ENCODE measurements at places on chromosomes 16 and 17.

DNA sequence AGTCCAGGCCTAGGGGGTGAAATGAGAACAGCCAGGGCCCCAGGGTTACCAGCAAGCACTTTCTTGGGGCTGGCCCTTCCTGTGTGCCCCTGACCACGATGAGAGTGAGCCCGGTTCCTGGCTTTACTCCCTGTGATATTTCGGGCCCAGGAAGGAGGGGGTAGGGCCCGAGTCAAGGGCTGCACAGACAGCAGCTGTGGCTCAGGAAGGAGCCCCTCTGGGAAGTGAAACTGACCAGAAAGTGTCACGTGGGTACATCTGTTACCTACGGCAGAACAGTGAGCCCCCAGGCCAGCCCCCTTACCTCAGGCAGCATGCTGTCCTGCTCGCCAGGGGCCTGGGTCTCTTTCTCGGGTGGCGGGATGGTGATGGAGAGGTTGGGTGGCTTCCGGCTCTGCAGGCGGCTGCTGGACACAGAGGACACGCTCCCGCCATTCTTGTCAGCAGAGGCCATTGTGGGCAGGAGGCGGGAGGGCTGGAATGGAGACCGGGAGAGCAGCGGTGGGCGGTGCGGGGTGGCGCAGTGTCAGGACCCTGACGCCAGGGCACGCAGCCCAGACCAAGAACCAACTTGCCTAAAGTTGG lies 13.8 kb downstream of the AANAT start:
- no peak for DNase-seq

DNA sequence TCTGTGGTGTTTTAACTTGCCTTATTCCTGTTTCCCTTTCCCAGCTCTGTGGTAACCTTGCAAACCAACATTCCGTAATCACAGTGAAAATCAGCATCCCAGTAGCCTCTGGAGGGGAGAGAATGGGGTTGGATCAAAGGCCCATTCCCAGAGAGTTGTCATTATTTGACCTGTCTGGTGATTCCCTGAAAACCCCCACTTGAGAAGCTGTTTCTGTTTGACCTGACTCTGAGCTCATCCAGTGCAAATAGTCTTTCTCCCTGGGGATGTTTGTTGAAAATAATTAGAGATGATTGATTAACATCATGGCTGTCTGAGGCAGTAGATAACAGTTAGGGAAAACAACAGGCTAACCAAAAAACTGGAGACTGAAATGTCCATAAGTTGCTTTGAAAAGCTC lies 3.0 kb downstream of the CACNG1 start:
- DNase-seq = no peak

DNA sequence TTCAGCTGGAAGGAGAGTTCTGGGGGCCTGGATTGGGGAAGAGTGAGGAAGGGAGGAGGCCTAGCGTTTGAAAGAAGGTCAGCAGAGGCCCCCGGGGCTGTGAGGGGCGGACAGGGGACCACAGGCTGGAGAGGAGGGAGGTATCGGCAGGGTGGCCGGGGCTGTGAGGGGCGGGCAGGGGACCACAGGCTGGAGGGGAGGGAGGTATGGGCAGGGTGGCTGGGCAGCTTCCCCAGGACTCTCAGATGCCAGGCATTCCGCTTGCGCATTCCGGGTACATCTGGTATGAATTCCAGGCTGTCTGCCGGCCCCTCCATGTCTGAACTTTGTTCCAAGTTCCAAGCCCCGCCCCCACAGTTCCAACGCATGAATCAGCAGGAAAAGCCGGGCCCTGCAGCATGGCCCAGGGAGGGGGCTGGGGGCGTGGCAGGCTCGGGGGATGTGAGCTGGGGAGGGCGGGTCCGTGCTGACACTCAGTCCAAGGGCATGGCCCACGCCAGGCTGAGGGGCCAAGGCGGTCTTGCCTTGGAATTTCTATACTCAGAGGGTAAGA lies 4.3 kb upstream of the TLCD2 start:
- no peak for DNase-seq

DNA sequence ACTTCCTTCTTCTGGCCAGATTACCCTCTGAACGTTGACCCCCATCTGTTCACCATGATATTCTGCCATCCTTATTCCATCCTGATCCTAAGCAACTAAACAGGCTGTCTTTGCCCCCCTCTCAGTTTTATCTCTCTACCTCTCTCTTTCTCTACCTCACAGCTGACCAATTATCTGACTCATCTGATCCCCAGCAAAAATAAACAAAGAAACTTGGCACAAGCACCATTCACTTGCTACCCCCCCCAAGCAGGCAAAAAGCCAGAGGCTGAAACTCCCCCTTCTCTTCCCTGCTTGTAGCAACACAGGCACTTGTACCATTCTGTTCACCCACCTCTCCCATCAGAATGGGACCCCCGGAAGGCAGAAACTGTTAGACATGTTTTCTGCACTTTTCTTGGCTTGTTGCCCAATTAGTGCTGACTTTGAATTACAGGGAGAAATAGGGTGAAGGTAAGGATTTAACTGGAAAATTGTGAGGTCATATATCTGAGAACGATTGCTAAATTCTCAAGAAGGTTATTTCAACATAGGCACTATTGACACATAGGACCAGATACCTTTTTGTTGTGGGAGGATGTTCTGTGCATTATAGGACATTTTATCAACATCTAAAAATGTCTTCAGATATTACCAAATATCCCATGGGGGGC lies 163.2 kb downstream of the TOX3 start:
- no peak for DNase-seq

- DNase-seq = no peak
Observed at GRCh38 chr16:27322858-27323780, 9.3 kb downstream of the IL4R start.

GRCh38 chr17:21330436-21331160 lies 45.6 kb upstream of the KCNJ12 start:
- DNase-seq = no peak

DNA sequence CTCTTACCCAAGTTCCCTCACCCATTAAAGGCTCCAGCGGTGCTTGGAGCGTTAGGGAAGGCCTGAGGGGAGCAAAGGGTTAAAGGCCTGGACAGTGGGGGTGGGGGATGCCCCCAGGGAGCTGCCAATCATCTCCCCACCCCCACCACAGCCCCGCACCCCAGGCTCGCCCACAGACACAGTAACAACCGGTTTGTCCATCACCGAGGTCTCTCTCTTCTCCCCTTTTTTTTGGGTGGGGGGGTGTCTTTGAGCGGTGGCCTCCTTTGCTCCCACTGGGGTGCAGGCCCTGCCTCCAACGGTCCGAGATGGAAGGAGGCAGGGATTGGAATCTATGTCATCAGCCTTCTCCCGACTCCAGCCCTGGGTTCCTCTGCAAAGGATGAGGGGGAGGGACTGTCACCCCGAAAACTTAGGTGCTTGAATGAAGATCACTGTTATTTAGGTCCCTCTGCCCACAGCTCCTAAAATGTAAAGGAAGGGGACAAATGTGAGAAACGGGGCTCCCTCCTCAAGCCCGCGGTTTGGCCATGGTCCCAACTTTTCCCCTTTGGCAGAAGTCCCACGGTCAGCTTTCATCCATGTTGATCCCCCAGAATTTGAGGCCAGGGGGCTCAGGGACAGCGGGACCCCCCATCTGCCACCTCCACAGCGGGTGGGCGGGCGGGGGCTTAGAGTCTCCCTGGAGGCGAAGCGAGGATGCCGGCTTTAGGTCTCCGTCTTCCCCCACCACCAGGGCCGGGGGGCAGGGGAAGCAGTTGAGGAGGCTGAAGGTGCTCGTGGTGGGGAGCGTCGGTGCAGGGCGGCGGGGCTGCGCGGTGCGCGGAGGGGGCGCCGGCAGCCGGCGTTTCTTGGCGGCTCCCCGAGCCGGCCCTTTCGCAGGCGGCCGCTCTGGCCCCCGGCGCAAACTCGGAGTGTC lies 1.7 kb downstream of the EPOP start:
- DNase-seq = no peak

- no peak for DNase-seq
Observed at GRCh38 chr16:48629531-48629930, 19.6 kb upstream of the N4BP1 start.

DNA sequence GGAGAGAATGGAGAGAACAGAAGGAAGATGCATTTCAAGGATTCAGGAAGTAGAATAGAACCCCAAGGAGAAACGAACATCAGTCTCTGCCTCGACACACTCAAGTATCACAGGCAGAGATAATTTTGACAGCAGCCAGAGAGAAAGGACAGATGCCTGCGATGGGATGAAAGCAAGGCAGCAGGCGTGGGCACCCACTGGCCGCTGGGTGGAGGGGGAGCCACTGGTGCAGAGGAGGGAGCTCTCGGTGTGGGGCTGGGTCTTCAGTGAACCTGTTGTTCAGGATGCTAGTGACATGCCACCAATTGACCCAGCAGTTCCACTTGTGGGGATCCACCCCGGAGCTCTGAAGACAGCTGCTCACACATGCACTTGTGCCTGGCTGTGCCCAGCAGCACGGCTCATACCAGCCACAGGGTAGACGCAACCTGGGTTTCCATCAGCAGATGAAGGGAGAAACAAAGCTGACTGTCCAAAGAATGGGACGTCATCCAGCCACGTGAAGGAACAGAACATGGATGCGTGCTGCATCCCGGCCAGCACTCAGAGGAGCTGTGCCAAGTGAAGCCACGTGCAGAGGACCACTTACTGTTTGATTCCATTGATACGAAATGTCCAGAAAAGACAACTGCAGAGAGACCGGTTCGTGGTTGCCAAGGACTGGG lies 127.0 kb downstream of the BANP start:
- DNase-seq = no peak

GRCh38 chr17:44533533-44534246 lies 23.6 kb upstream of the FZD2 start:
- peak; percentile 73 for DNase-seq

DNA sequence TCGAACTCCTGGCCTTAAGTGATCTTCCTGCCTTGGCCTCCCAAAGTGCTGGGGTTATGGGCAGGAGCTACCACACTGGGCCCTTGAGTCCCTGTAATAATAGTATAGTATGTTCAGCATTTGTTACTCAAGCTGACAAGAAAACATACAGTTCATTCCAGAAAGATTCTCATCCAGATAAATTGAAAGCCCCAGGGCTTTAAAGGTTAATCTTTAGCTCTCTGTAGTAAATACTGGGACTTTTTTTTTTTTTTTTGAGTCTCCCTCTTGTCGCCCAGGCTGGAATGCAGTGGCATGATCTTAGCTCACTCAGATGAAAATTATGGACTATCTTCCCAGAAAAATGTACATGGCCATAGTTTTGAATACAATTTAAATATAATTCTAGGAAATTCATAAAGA lies 11.0 kb downstream of the BRCA1 start:
- DNase-seq = no peak

DNA sequence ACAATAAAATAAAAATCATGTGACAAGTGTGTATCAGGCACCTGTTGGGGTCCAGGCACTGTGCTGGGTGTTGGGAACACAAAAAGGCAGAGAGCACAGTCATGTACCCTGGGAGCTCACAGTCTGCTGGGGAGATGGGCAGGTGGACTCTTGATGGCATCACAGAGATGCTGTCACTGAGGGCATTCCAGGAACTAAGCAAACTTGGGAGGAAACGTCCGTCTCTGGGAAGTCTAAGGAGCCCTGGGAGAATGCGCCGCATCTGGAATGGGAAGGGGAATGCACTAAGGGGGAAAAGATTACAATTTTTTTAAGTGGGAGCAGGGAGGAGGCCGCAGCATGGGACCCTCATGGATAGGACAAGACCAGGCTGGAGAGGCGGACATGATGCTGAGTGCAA lies 80.9 kb upstream of the ZNF423 start:
- no peak for DNase-seq

- DNase-seq = no peak
Observed at GRCh38 chr17:36112572-36112971, 8.9 kb downstream of the CCL4 start.

GRCh38 chr16:12544477-12545296 lies 259.0 kb downstream of the CPPED1 start:
- DNase-seq = no peak

- no peak for DNase-seq
Observed at GRCh38 chr16:62064173-62064572, 27.9 kb upstream of the CDH8 start.

DNA sequence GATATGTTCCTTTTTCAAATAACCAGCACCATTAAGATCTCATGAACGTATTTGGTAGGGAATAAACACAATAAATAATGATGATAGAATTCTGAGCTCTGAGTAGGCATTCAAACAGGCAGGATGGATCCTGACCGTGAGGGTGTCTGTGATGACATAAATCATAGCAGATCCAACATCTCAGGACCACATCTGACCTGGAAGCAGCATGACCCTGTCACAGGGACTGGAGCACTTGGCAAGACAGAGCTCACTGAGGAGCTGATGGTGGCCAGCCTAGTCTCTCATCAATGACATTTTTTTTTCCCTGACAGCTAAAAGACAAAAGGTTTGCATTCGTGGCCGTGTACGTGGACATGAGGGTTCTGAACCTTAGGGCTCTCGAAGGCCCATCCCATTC lies 337.5 kb downstream of the NPIPA8 start:
- no peak for DNase-seq

GRCh38 chr17:34670618-34671017 lies 91.2 kb downstream of the TMEM132E start:
- DNase-seq = no peak

DNA sequence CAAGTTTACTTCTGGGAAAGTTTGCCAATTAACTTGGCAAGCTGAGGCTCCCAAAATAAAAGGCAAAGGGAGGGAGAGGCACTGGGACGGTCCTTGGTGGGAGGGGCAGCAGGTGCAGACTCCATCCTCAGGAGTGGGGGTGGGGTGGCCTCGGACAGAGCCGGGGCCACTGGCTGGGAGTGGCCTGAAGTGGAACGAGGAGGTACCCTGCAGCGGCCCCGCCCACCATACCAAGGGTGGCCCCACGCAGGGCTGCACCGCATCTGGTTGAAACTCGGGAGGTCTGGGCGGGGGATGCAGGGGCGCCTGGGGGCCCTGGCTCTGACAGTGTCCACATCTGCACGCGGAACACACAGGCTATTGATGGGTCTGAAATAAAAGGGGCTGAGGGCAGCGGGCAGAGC lies 42.4 kb upstream of the SLC38A10 start:
- no peak for DNase-seq

DNA sequence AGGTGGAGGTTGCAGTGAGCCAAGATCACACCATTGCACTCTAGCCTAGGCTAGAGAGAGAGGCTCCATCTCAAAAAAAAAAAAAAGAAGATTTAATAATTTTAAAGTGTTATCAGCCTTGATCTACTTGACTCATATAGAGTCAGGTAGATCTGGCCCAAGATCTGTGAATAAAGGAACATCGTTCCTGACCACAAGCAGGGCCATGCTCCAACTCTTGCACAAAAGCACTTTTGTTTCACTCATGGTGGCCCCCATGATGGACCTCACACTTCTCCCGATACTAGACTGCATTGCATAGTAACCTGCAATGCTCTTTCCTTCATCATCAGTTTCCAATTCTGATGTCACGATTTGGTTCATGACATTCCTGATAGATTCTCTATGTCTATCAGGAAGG lies 5.2 kb upstream of the MYH11 start:
- no peak for DNase-seq

GRCh38 chr17:17466511-17466910 lies 10.3 kb upstream of the MED9 start:
- DNase-seq = no peak
